ENCODE measurements at places on chromosomes 7 and 10.

DNA sequence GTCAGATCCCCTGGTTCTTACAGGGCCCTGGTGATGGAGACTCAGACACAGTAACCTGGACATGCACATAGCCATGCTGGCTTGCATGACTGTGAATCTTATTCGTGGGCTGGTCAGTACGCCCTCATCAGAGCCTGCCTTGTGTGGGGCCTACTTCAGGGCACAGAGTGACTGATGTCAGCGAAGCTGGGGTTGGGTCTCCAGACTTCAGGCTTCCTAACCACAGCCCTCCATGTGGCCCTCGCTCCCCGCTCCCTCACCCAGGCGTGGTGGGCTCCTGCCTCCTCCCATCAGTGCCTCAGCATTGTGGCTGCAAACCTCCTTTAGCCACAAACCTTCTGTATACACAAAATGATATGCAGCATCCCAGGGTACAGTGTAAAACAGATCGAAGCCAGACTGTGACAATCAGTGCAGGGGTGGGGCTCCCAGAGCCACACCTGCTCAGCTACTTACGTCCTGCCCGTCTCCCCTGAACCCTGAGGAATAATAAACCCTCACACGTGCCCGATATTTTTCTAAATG is 7.1 kb upstream of the C10orf105 start:
- no peak for DNase-seq

DNA sequence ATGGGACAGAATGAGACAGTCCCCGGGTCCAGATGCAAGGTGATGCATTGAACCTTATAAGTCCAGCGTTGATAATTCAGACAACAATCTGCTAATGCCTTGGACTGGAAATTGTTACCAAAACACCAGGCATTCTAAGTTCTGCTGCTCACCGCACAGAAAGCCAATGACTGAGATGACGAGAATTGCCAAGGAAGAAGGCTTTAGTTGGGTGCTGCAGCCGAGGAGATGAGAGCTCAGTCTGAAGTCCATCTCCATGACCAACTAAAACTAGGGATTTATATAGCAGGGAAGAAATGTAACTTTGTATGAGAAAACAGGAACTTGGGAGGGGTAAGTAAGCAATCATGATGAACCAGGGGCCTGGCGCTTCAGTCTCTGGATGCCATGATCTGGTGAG is 68.7 kb downstream of the PRKCQ start:
- no peak for DNase-seq

- DNase-seq: no peak
Measured at GRCh38 chr10:101226491-101227428, 2.5 kb downstream of the LBX1 start.

DNA sequence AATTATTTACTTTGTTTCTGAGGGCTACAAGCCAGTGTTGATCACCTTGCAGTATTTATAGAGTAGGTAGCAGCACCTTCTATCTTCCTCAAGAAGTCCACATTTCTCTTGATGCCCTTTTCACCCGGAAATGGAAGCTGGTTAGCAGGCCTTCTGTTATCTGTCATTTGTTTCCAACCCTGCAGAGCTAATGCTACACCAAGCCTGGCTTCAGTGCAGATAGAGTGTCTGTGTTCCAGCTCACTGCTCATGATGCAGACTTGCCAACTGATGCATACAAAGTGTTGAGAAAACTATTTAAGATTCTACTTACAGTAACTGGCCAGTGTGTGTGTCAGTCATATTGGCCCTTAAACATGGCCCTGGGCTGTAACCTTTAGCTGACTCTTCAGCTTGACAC is 301.0 kb downstream of the LHFPL3 start:
- no peak for DNase-seq

- peak; percentile 38 for DNase-seq
Measured at GRCh38 chr10:119355930-119356329, 148.6 kb downstream of the GRK5 start.

- no peak for DNase-seq
Measured at GRCh38 chr10:77045085-77045484, 592.5 kb downstream of the KCNMA1 start.

GRCh38 chr10:36183056-36183455 is 541.0 kb upstream of the FZD8 start:
- DNase-seq: no peak

GRCh38 chr10:15624401-15625196 is 95.1 kb downstream of the ITGA8 start:
- no peak for DNase-seq

GRCh38 chr10:79487296-79488194 is 24.8 kb upstream of the EIF5AL1 start:
- DNase-seq: peak; percentile 16

DNA sequence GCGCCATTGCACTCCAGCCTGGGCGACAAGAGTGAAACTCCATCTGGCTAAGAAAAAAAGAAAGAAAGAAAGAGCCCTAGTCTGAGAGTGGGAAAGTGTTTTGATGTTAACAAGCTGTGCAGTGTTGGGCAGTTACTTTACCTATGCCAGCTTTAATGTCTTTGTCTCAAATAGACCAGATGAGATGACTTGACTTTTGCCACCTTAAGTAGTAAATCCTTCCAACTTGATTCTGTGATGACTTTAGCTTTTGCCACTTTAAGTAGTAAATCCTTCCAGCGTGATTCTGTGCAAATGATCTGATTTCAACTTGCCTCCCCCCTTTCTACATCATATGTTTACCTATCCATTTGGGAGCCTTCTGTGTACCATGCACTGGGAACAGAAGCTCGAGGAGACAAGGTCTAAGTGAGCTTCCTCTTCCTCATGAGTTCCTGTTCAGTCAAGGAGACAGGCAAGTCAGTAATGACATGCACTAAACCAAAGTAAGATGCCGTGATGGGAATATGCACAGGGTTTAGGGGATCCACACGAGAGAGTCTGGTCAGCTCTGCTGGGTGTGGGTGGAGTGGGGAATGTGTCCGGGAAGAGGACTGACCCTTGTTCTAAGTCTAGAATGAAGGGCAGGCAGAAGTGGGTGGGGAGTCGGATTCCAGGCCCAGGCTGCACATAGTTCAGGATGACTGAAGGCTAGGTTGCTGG is 17.2 kb downstream of the INPP5F start:
- DNase-seq: no peak

GRCh38 chr7:103719070-103719469 is 270.4 kb downstream of the RELN start:
- DNase-seq: no peak

DNA sequence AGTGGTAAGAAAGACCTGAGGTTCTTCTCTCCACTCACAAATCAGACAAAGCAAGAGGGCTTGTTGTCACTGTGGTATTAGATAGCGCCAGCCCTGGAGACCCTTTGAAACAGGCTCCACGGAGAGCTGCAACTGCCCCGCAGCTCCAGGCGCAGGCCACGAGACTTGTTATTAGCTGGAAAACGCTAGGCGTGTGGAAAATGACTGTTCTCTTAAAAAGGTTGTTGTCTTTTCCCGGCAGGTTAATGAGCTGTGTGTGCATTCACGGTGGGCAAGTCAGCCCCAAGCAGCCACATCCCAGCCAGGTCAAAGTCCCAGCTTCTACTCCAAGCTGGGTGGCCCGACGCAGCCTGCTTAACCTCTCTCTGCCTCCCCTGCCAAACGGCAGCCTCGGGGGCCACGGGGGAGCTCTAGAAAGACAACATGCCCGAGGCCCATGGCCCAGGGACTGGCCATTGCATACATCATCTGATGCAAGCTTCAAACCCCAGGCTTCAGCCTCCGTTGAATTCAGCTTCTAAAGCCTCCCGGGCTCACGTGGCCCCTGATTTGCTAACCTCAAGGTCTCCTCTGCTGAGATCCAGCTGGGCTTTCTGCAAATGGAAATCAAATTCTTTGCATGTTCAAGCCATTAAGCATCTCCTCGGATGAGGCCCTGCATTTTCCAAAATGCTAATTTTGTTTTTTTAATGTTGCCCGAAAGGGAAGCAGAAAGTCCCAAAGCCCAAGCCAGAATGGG is 61.3 kb upstream of the DNAAF5 start:
- no peak for DNase-seq

GRCh38 chr10:104744052-104744451 is 103.0 kb downstream of the SORCS3 start:
- DNase-seq: no peak

DNA sequence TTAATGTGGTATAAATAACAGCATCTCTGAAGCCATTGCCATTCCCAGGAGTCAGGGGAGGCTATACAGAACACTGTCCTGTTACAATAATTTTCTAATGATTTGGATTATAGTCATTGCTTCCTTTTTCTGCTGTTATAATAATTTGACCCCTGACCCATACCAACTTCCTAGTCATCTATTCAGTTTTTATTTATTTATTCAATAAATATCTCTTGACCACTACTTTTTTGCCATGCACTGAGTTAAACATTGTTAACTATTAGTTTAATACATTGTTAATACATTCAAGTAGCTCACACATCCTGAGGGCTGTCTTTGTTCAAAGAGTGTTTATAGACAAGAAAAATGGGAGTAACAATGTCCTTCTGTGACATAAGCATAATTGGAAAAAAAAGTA is 235.5 kb upstream of the MEOX2 start:
- DNase-seq: no peak

DNA sequence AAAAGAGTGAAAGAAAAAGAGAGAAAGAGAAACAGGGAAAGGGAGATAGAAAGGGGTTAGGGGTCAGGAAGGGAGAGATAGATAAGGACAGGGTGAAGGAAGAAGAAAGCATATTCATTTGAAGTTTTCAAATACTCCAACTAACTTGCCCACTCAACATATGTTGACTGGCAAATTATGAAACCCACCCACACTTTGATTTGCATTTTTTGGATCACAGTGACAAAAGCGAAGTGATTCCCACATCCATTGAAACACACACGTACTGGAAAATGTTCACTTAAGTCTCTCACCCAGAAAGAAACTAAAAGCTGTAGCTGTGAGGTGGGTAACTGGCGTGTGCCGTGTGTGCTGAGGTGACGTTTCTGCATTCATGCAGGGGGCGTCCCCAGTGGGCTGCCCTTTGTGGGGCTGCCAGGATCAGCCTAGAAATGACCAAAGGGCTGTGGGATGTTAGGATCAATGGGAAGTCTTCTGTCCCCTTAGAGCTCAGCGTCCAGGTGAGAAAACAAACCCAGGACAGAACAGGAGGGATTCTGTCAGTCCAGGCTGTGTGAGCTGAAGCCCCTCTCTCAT is 134.9 kb upstream of the ADARB2 start:
- DNase-seq: no peak

- DNase-seq: no peak
Measured at GRCh38 chr7:45718464-45719330, 144.5 kb downstream of the ADCY1 start.

GRCh38 chr10:86533328-86533727 is 11.7 kb upstream of the WAPL start:
- no peak for DNase-seq

DNA sequence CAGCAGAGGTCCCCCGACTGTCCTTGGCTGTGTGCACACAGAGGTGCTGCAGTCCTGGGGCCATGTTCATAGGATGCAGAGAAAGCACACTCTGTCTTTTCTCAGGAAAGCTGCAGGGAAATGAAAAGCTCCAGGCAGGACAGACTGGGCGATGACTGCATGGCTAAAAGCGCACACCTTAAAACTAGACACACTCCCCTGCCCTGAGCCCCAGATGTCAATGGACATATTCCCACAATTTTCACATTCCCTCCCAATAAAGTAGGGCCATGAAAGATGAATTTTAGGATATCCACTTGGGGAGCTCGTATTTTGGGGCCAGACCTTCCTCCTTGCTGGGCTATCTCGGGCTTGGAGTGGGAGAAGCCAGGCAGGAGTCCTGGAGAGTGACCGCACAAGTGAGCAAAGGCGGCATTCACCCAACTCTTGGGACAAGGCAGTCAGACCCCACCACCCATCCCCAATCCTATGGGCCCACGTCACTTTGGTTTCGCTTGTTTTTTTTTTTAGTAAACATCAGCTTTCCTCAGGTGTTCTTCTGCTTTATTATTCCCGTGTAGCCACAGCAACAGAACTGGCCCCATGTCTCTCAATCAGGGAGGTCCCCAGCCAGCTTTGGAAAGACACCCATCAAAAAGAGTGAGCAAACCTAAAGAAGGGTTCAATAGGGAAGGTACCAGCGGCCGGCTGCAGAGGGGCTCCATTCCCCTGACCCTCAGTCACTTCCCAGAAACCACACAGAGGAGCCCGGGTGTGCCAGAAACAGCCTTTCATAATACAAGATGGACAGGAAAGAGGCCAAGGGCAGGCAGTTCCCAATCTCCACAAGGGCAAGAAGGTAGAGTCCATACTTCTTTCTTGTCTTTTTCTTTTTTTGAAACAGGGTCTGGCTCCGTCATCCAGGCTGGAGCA is 12.7 kb downstream of the GPRIN2 start:
- DNase-seq: no peak

DNA sequence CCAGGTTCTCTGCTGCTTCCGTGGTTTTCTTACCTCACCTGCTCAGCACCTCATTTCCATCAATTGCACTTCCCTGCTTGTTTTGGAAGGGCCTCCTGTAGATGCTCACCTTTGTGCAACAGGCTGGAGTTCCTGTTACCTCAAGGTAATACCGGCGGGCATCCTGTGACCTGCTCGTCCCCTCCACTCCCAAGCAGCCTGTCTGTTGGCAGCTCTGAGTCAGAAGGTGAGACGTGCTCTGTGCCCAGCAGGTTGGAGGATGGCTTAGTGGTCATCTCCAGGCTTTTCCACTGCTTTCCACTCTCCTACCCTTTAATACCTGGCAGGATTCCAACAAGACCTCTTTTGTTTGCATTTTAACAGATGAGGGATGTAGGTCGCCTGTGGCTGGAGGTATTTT is 86.0 kb downstream of the CAMK1D start:
- no peak for DNase-seq

DNA sequence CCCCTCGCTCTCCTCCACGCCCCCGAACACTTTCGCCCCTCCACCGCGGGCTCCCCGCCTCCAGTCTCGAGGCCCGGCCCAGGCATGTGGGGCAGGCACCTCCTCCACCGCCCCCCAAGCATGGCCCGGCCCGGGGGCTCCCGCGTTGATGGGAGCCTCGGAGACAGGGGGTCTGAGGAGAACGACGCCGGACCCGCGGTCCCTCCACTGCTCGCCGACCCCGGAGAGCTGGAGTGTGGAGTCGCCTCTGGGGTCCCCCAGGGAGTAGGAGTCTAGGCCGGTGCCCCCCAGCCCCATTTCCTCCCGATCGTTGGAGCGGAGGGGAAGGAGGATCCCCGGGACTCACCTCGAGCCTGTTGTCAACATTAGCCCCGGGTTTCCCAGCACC is 206 bp downstream of the UPF2 start:
- DNase-seq: peak; percentile 38

DNA sequence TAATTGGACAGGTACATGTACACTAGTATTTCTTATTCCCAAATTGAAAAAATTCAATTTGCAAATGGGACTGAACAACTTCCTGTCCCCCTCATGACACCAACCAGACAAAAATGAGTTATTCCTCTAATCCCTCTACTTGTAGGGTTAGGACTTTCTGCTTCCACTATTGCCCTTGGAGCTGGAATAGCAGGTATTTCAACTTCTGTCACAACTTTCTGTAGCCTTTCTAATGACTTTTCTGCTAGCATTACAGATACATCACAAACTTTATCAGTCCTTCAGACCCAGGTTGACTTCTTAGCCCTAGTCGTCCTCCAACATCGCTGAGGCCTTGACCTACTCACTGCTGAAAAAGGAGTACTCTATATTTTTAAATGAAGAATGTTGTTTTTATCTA is 6.4 kb downstream of the CYP3A7 start:
- DNase-seq: no peak
